AG04449 (cell line): ENCODE measurements at places on chromosomes 2 and 18.

DNA sequence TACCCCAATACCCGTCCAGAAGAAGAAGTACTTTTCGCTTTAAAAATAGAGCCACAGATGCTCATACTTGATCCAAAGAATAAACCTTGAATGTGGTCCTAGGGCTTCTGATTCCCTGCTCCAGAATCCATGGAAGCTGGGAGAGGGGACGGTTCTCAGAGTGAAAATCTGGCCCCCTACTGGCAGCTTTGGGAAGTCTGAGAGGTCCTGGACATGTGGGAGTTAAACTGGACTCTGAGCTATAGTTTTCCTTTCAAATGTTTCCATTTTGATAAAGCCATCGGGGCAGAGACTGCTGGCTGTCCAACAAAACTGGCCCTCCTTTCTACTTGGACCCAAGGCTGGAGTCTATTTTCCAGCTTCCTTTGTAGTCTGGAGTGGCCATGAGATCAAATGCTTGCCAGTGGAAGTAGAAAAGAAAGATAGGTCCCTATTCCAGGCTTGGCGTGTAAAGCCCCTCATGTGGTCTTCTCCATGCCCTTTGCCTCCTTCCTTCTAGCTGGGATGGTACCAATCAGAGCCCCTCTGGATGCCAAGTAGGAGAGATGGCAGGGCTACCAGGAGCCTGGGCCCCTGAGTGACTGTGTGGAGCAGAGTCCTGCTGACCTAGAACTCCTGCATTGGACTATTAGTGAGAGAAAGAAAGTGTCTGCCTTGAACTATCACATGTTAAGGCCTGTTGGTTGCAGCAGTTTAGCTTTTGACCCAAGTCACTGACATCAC is 37.7 kb upstream of the TBC1D8 start:
- no peak for DNase-seq

- no peak for DNase-seq
These were observed 17.7 kb downstream of the MBOAT2 start for GRCh38 chr2:8985561-8986326.

DNA sequence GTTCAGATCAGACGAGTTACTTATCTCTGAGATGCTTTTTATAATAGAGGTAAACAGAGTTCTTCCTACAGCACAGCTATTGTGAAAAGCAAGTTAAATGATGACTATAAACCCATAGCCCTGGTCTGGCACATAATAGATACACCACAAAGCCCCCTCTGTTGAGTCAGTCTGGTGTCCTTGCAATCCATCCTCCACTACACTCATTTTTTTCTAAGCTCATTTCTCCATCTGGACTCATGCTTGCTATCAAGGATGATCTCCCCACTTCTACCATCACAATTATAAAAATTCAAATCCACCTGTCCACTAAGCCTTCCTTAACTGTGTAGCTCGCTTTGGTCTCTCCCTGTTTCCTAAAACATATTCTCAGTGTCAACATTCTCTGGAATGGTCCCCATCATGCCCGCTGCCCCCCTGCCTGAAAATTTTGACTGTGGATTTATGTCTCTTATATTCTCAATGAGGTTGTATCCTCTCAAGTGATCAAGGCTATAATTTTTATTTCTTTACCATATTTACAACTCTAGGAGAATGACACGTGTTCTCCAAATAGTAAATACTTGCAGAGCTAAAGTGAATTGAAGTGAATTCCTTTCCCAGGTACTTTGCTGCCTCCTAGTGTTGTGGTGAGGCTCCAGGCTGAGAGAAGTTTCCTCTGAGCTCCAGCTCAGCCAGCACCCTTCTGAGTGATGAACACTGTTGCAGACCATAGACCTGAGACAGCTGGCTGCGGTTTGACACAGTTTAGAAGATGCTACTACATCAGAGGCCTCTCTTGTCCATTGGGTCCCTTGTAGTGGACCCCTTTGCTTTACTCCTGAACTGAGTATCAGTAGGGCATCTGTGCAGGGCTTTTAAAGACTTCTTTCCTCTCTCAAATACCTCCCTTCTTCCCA is 108.7 kb downstream of the DPP10 start:
- no peak for DNase-seq

DNA sequence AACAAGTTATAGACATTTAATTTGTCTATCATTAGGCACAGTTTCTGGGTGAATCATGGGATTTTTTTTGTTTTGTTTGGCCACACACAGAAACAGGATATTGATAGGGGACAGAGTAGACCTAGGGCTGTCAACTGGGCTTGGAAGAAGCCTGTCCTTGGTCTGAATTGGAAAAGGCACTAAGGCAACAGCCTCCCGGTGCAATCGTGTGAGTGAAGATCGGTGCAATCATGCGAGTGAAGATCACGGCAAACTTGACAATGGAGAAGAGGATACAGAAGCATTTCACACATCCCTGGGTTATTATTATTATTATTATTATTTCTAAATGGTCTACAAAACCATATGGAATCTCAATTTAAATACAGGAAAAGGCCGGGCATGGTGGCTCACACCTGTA is 94.5 kb downstream of the ACKR3 start:
- DNase-seq = no peak

- DNase-seq = no peak
These were observed 51.5 kb upstream of the CTAGE1 start for GRCh38 chr18:22469061-22469734.

- no peak for DNase-seq
These were observed 31.4 kb upstream of the IGFBP2 start for GRCh38 chr2:216601632-216602409.

DNA sequence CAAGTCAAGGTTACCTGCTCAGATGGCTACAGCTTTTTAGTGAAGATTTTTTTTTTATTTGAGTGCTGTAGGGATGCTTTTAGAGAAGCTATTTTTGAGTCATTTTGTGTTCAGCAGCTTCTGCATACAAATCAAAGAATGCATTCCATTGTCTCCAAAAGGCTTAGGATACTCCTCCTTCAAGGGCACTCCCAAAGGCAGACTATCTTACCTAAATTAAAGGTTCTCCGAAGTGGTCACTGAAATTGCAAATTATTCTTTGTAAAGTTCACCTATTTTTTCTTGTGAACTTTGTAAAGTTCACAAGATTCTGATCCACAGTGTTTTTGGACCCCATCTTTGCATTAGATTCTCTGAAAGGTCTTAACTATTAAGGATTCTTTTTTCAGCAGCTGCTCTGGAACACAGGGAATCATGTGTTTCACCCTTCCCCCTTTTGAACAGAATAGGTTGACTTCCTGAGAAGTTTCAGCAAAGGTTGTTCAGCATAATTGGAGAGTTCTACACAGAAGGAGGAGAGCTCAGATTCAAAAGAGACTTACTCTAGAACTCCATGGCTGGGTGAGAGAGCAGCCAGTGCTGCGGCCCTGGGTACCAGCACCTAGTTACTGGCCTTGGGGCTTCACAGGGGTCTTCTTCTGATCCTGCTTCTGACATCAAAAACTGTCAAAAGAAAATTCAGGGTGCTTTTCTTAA is 14.5 kb downstream of the CLIP4 start:
- DNase-seq = no peak

GRCh38 chr2:54528311-54528955 is 72.3 kb downstream of the SPTBN1 start:
- no peak for DNase-seq

DNA sequence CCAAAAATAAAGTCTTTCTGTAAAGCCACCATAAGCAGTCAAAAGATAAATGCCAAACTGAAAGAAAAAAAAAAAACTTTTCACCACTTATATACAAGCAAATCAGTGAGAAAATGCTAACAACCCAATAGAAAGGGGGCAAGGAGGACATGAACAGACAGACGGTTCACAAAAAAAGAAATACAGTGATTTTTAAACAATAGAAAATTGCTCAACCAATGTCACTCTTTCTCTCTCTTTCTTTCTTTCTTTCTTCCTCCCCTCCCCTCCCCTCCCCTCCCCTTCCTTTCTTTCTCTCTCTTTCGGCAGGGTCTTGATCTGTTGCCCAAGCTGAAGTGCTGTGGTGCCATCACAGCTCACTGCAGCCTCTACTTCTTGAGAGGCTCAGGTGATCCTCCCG is 28.8 kb upstream of the SPATA3 start:
- no peak for DNase-seq

GRCh38 chr2:106638043-106638442 is 150.9 kb downstream of the CD8B2 start:
- DNase-seq = no peak

DNA sequence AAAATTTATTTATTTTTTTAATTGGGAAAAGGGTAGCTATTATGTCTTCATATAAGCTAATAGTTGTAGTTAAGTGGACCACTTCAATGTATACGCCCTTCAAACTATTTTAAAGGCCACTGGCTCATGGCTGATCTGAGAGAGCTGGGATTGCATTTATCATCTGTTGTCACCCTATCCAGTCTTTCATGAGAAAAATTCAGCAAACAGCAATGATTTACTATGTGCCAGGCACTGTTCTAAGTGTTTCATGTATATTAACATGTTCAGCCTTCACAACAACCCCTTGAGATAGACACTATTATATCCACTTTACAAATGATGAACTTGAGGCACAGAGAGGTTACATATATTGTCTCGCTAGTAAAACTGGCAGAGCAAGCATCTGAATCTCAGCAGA is 66.1 kb upstream of the ZNF397 start:
- no peak for DNase-seq

GRCh38 chr2:29072971-29073725 is 1.2 kb downstream of the PCARE start:
- no peak for DNase-seq

DNA sequence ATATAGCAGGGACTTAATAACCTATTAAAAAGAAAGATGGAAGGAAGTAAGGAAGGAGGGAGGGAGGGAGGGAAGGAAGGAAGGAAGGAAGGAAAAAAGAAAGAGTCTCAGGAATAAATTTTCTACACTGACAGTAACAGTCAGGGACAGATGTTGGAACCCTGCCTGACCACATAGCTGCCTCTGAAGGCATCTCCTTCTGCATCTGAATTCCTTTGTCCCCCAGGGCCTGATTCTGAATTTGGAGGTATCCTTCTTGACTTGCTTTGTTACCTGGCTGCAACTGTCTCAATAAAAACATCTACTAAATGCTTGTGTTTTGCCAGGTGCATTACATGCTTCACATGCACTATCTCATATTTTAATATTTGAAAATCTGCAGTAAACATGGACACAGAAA is 17.4 kb upstream of the LRATD1 start:
- no peak for DNase-seq

DNA sequence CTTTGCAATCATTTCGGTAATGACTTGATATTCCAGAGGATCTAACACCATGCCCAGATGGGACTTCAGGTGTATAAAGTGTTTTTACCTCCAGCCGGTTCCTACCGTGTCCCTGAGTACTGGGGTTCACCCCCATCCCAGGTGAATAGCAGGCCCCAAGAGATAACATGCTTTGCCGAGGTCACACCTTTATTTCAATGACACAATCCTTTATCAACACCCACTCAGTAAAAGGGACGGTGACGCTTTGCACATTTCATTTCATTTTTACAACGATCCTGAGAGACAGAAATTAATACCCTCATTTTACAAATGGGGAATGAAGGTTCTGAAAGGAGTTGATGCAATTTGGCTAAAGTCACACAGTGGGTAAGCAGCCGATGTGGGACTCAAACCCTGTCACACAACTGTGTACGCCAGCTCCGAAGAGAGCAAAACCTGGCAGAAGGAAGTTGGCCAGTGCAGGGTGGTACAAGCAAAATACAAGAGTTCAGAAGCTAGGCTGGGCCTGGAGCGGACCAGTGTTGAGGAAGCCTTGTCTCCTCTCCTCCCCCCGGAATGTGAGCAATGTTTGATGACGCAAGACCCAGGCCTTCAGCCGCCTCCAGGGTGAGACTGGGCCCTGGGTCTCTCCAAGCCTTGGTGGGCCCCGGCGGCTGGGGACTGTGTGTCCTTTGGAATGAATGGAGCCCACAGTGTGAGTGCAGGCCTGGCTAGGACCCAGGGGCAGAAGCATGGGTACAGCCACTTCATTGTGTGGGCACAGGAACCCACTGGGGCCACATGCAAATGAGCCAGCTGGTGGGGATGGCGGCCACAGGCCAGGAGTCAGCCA is 139.6 kb upstream of the MYCN start:
- DNase-seq = no peak

- DNase-seq = no peak
These were observed 22.1 kb downstream of the STPG4 start for GRCh38 chr2:47133046-47133445.

GRCh38 chr2:38152035-38152434 is 76.1 kb upstream of the CYP1B1 start:
- DNase-seq = no peak

GRCh38 chr2:96699621-96700020 is 40.2 kb downstream of the LMAN2L start:
- DNase-seq = no peak
